Iris pigment epithelial cell (primary cell): ENCODE measurements at places on chromosomes 4 and X.
A peak's percentile ranks its signal among the peaks of the same experiment; 100 is the strongest.

DNA sequence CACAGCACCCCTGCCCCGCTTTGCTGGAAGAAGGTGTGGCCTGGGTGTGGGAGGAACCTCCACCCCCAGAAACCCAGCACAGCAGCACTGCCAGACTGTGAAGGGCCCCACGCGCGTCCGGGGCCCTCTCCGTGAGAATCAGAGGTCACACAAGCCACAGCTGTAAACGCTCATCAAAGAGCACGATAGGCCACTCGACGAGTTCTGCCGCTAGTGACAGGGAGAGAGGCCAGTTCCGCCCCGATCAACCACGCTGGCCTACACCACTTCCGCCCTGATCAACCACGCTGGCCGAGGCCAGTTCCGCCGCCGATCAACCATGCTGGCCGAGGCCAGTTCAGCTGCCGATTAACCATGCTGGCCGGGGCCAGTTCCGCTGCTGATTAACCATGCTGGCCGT lies 25.9 kb upstream of the ADRA2C start:
- no peak for DNase-seq

DNA sequence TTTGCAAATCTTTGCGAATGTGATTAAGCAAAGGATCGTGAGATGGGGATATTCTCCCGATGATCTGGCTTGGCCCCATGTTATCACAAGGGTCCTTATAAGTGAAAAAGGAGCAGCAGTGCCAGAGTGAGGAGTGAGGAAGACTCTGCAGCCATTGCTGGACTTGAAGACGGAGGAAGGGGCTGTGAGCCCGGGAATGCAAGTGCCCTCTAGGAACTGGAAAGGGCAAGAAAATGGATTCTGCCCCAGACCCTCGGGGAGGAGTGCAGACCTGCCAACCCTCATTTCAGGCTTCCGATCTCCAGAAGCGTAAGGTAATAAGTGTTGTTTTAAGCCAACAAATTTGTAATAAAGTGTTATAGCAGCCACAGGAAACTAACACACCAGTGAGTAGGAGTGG lies 76.3 kb downstream of the EVC start:
- no peak for DNase-seq

GRCh38 chr4:10078481-10079233 lies 37.9 kb downstream of the WDR1 start:
- no peak for DNase-seq

GRCh38 chr4:25088093-25088952 lies 57.6 kb upstream of the LGI2 start:
- DNase-seq = no peak

DNA sequence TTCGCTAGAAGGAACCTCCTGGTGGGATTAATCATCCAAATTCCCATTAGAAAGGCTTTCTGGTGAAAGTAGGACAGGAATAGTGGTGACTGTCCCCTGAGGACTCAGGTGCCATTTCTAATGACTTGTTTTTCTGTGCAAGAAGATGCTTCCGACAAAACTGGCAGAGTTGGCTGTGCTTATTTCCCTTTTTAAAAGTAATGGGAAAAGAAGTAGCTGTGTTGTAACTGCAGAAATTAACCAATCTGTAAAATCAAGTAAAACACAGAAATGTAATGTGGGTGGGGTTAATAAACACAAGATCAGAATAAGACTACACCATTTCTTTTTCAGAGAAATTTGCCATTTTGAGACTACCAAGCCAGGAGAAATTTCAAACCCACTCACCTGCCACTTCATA lies 55.0 kb upstream of the FAM9B start:
- no peak for DNase-seq

- no peak for DNase-seq
Observed at GRCh38 chrX:29434939-29435338, 780.4 kb upstream of the MAGEB2 start.

DNA sequence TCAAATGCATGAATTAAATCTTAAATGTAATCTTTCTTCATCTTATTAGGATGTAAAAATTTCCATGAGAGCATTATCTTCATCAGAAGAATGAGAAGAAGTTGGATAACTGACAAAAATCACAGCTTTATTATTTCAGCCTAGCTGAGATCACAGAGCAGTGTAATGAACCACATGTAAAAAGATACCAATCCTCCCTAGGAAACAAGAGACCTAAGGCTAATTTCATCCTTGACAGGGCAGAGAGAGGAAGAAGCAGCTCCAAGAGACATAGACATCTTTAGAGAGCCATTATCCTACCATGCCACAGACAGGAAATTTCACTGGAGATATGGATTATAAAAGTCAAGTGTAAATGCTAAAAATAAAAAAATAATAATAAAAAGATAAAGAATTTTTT lies 40.9 kb upstream of the IL15 start:
- no peak for DNase-seq

DNA sequence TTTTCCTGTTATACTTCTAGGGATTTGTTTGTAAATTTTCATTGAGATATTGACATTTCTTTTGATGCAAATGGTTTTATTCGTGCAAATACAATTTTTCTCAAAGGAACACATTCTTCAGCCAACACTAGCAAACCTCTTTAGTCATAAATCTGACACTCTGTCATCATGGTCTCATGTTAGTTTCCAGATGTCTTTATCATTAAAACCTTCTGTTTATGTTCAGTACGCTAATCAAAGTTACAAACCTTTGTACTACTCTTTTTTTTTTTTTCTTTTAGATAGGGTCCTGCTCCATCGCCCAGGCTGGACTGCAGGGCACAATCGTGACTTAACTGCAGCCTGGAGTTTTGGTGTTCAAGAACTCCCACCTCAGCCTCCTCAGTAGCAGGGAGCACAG lies 7.1 kb downstream of the SLC25A31 start:
- no peak for DNase-seq

DNA sequence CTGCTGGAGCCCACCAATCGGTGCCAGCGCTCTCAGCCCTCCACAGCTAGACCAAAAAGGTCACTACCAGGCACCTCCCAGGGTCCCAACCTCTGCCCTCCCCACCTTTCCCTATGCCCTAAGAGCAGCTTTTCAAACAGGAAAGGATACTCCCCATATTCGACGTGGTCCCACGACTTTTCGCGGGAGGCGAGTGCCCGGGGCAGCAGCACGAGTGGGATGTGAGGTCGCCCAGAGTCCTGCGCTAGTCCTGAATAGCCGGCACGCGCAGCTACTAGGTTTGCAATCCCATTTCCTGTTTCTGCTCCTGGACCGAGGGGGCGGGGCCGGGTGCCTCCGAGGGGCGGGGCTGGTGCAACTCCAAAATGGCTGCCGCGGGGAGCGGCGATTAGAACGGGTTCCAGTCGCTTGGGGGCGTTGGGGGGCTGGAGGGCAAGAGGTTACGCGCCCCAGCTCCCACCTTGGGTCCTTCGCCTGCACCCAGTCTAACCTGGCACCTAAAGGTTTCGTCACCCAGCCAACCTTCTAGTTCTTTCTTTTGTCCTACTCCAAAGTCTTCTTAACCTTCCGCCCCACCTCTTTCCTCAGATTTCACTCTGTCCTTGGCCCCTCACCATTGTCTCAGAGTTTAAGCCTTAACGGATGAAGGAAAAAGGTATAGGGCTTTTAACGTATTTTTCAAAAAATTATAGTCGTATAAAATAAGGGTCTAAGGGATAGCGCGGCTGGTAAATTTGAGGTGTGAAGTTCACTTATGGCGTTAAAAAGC lies 85.0 kb upstream of the TENT5D start:
- DNase-seq = no peak

- DNase-seq = peak; percentile 38
Observed at GRCh38 chrX:130110379-130111219, at the start of gene ELF4. ELF4 (minus strand) TSS chrX:130110497; CDS start chrX:130081330, 29,167 bp downstream.
